Stimulated activated CD8-positive, alpha-beta memory T cell treated with anti-CD3 and anti-CD28 coated beads, Interleukin-4, amount 100 ng/mL, for 1 hour (primary cell): ENCODE measurements at places on chromosomes 1 and 21.

- DNase-seq, result no peak
Measured at GRCh38 chr1:174964261-174964971, 35.3 kb upstream of the CACYBP start.

- DNase-seq, result no peak
Measured at GRCh38 chr1:112444269-112444668, 48.3 kb downstream of the CTTNBP2NL start.

DNA sequence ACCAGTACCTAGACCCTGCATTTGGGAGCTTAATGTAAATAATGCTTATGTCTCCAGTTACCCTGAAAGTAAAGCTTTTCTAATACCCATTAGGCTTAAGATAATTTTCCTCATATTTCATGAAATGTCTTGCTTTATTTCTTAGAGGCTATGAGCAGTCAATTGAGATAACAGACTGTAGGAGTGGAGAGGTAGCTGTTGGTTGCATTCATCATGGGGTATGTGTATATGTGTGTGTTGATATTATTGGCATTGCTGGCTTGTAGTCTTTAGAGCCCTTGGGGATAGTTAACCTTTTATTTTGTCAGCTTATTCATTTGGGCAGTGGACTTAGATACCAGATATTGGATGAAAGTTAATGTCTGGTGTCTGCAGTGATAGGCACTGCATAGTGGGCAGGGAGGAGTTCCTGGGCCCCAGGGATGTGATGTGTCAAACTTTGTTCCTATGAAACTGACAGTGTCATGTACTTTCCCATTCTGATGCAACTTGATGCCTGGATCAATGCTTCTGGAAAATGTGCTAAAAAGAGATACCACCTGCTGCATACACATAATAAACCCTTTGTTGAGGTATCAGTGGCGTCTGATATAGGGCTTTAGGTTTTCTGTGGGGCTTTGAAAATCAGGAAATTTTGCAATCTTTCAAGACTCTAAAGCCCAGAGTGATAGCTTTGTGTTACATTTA is 83.9 kb downstream of the MAST2 start:
- no peak for DNase-seq

DNA sequence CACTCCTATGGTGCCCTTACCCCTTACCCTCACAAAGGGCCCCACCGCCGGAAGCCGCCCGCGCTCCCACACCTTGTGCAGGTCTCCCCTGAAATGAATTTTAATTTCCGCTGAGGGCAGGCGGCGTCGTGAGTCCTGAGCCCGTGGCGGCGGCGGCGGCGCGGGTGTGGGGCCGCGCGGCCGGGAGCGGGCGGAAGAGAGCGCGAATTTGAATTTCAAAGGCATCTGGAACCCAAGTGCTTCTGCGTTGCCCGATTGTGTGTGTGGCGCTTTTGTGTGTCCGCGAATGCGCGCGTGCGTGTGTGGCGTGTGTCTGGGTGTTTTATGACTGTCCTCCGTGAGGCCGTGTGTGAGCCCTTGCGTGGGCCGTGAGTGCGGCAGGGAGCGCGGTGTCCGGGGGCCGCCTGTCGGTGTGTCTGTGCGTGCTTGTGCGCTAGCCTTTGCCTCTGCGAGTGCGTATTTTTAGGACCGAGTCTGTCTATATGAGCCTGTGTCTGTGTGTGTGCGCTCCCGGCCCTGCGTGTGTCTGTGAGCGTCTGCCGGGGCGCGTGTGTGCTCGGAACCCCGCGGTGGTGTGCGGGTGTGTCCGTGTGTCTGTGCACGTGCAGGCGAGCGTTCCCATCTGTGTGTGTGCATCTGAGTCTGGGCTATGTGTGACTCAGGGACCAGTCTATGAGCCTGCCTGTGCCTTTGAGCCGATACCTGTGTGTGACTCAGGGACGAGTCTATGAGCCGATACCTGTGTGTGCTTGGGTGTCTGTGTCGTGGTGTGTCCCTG is 7.9 kb upstream of the ADGRB2 start:
- no peak for DNase-seq

- no peak for DNase-seq
Measured at GRCh38 chr1:29677028-29678024, 441.0 kb downstream of the PTPRU start.

- DNase-seq, result no peak
Measured at GRCh38 chr1:82392513-82392912, 591.8 kb downstream of the ADGRL2 start.

- DNase-seq, result no peak
Measured at GRCh38 chr1:23020706-23021405, 1.6 kb downstream of the KDM1A start.

GRCh38 chr21:42900446-42900845 is 7.3 kb downstream of the NDUFV3 start:
- DNase-seq, result no peak

- no peak for DNase-seq
Measured at GRCh38 chr1:3009021-3009420, 12.2 kb upstream of the ACTRT2 start.

DNA sequence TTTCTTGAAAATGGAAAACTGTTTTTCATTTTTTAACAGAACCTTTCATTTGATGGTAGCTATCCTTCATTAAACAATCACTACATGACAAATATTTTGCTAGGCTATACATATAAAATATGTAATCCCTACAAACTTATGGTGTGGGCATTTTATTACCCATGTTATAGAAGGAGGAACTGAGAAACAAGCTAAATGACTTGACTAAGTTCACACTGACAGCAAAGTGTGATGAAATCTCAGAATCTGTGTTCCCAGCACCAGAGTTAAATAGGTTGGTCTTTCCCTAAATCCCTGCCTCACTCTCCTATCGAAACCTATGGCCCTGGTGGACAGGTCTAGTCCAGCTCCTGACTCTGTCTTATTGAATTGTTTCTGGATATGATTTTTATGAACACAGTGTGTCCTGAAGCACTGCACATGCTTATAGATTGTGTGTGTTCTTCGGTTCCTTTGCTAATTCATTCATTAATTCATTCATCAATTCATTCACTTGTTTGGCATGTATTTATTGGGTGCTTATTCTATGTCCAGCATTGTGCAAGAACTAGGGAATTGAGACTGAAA is 301.0 kb downstream of the GRIK1 start:
- no peak for DNase-seq

DNA sequence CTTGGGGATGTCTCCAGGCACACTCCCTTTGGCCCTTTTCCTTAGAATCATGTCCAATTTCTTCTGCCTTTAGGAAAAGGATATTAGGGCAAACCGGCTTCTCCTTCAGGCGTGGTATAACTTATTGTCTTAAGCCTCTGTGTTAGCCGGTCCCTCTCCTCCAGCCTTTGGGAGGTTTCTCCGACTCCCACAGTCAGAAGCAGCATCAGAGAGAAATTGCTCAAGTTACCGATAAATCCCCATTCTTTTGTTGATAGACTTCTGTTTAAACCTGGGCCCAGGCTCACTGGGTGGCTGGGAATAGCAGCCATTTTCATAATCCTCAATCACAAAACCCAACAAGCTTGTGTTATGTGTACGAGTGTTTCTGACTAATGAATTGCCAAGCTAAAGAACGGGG is 85.4 kb upstream of the KAZN start:
- DNase-seq, result no peak

DNA sequence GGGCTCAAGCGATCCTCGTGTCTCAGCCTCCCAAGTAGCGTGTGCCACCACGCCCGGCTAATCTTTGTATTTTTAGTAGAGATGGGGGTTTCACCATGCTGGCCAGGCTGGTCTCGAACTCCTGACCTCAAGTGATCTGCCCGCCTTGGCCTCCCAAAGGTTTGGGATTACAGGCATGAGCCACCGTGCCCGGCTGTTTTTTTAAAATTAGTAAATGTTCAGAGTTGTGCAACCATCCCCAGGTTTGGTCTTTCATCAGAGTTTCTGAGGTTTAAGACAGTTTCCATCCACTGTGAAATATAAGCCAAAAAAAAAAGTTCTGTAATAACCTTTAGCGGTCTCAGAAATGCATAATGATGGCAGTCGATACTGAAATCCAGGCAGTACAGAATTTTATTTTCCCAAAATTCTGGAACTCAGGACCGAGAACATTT is 550 bp upstream of the SYT11 start:
- no peak for DNase-seq

GRCh38 chr1:103110701-103111100 is 2.4 kb upstream of the COL11A1 start:
- no peak for DNase-seq

DNA sequence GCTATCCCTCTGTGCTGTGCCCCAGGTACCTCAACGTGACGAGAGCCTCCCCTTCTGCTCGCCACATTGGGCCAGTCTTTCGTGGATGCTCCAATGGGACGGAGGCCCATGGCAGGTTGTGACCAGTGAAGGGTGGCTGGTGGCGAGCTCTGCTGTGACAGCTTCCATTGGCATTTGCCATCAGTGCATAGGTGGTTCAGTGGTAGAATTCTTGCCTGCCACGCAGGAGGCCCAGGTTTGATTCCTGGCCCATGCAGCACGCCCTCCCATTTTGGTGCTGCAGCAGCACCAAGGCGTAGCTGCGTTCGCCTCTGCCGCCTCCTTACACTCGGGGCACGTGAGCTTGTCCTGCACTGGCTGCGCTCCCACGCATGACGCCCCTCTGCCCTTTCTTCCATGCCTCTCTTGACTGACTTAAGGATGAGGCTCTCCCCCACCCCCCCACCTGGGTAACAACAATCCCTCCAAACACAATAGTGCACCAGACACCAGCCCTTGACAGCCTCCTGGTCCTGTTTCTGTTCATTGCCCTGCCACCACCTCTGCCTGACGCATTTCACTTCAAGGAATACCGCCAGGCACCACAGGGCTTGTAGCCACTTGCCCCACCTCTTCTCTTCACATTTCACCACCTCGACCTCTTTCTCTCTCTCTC is 24.7 kb upstream of the FCGR2A start:
- no peak for DNase-seq

DNA sequence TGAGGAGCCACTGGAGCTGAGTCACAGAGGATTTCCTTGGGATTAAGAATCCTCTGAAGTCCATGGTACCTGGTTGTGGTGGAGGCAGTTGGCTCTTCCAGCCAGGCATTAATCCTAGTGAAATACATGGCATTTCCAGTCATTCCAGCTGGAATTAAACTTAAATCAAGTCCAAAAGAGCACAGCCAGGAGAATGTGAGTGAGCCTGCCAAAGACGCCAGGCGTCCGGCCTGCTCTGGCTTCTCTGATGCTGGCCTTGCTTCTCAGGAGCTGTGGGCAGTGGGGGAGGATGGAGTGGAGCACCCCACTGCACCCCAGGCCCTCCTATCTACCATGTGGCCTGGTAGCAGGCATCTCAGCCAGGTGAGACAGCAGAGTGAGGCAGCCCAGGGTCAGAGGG is 23.4 kb upstream of the TENT5C start:
- no peak for DNase-seq
